ENCODE measurements at places on chromosomes 13 and 19. TPM values are rescaled to one million over a fixed set of nuclear protein-coding genes. Genes with fewer than 3 reads are reported as not detected.

MCEMP1 gene
- not detected for total RNA-seq

TMEM59L gene
- total RNA-seq: 0.51 TPM

ZNF835 gene
- total RNA-seq: 3.6 TPM

SCEL gene
- total RNA-seq: not detected

HPN gene
- total RNA-seq: 0.51 TPM

CNN1 gene
- 17.2 TPM for total RNA-seq

PROZ gene
- not detected for total RNA-seq

PEG3 gene
- 3.9 TPM for total RNA-seq

SYNGR4 gene
- total RNA-seq: not detected

CEACAM5 gene
- not detected for total RNA-seq

CD209 gene
- total RNA-seq: not detected

GCDH gene
- total RNA-seq: 18.0 TPM

IL17D gene
- total RNA-seq: 3.1 TPM

CCDC70 gene
- total RNA-seq: not detected

ZNF160 gene
- 28.9 TPM for total RNA-seq

DACH1 gene
- 0.26 TPM for total RNA-seq

ZNF793 gene
- 5.9 TPM for total RNA-seq

RASAL3 gene
- not detected for total RNA-seq

ANKLE1 gene
- total RNA-seq: 0.17 TPM

CFD gene
- total RNA-seq: 18.8 TPM

OVOL3 gene
- not detected for total RNA-seq

KLK13 gene
- total RNA-seq: not detected

FARP1 gene
- total RNA-seq: 50.9 TPM

PALM3 gene
- total RNA-seq: 1.3 TPM

MYO1F gene
- 0.17 TPM for total RNA-seq

CRB3 gene
- 0.17 TPM for total RNA-seq
